Thoracic aorta (tissue), 2 donors: ENCODE measurements at places on chromosomes 11 and 22.

DNA sequence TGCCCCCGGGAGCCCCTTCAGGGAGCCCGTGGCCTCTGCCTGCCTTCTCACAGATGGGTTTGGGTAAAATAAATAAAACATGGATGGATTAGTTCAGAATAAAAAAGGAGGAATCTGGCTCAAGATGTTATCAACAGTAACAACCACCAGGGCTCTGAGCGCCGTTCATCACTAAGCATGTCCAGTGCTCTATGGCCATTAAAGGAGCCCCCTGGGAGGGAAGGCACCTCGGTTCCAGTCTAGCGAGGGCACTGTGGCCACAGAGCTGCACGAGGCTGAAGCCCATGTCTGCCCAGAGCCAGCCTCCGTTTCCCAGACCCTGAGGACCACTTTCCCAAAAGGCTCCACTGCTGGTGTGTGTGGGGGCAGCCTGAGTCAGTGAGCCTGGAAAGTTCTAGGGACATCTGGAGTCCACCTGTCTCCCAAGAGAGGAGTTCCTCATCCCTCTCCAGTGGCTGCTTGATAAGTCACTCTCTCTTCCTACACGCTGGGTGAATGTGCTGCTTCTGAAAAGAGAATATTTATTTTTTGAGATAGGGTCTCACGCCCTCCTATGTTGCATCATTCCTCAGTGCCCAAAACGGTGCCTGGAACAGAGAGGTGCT is 614.6 kb downstream of the TBC1D22A start:
- DNase-seq, result no peak

DNA sequence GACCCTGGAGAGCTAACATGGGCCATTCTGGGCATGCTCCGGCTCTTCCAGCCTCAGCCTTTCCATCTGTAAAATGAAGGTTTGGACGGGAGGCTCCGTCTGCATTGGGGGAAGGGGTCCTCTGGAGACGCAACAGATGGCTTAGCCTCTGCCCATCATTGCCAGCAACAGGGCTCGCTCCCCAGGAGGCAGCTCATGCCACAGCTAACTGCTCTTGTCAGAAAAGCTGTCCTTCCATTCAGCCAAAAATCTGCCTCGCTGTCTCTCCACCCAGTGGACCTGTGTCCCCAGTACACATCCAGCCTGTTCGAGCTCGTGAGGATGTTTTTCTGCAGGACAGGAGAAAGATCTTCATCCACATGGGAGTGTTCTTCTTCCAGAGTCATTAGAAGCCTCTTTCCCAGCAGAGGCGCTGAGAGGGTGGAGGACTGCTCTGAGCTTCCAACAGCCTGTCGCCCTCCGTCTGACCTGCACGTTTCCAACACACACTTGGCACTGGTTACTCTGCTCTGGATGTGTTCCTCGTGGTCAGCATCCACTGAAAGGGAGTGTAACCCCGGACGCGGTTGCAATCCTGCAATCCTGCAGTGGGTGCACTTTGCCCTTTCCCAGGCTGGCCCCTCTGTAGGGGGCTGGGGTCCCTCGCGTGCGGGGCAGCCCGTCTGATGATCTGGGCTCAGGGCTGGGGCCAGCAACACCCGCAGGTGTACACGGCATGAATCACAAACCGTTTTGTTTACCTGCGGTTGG is 1340.9 kb downstream of the TBC1D22A start:
- no peak for DNase-seq

DNA sequence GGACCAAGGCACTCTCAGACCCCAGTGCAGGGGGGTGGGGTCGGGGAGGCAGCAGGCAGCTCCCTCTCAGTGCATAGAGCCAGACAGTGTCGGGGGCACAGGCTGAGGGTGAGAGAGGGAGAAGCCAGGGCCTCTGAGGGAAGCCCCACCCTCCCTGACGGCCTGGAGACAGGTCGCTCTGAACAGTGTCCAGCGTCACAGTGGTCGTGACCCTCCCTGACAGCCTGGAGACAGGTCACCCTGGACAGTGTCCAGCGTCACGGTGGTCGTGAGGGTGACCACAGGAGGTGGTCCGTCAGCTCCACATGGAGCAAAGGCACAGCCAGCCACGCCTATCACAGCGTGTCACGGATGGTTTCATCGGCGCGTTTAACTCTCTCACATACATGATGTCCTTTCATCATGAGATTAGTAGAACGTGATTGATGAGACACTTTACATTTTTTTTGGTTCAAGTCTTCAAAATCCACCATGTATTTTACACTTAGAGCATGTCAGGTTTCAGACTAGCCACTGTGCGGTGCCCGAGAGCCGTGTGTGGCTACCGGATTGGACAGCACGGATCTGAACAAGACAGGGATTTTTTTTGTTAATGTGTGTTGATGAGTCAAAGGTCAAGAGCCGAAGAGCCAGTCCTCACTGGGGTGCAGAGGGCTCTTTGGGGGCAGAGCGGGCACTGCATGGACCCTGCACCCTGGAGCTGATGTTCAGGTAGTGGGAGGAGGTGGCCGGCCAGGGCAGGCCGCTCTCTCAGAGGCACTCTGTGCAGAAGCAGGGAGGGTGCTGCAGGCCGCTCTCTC is 23.9 kb upstream of the PANX2 start:
- no peak for DNase-seq

- no peak for DNase-seq
Measured at GRCh38 chr22:30190574-30190973, 56.0 kb downstream of the LIF start.

- no peak for DNase-seq
Measured at GRCh38 chr11:23497040-23497439, 636.8 kb upstream of the CCDC179 start.

DNA sequence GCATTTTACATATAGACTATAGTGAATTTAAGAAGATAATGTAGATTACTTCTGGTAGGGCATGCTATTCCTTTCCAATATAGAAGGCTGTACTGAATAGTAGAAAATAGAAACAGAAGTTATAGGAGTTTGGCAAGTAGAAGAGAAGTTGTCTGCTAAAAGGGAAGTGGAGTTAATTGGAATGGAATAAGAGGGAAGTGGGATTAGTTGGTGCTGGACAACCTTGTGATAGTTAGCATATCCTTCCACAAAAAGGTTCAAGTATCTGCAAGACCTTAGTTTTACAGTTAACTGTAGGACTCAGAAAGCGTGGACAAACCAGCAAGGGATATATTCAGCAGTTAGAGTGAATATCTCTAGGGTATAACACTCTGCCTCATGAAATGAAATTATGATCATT is 185.5 kb downstream of the SWAP70 start:
- DNase-seq, result no peak

GRCh38 chr11:31449040-31449439 is 60.4 kb downstream of the IMMP1L start:
- no peak for DNase-seq

- no peak for DNase-seq
Measured at GRCh38 chr22:17822087-17822486, 47.8 kb upstream of the BID start.

DNA sequence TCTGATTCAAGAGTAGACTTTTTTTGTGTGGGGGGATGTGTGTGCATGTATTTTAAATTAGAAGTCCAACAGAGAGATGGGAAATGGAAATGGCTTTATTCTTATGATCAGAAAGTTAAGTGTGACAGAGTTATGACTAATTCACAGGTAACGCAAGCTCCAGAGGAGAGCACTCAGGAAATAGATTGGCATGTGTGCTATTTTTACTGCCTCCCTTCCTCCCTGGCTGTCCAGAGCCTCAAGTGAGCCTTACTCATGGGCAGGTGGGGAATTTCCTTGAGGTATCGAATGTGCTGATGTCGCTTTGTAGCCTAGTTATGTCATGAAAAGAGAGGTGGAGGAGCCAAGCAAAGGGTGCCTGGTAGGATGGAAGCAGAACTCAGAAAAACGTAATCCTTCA is 70.3 kb upstream of the BDNF start:
- no peak for DNase-seq

DNA sequence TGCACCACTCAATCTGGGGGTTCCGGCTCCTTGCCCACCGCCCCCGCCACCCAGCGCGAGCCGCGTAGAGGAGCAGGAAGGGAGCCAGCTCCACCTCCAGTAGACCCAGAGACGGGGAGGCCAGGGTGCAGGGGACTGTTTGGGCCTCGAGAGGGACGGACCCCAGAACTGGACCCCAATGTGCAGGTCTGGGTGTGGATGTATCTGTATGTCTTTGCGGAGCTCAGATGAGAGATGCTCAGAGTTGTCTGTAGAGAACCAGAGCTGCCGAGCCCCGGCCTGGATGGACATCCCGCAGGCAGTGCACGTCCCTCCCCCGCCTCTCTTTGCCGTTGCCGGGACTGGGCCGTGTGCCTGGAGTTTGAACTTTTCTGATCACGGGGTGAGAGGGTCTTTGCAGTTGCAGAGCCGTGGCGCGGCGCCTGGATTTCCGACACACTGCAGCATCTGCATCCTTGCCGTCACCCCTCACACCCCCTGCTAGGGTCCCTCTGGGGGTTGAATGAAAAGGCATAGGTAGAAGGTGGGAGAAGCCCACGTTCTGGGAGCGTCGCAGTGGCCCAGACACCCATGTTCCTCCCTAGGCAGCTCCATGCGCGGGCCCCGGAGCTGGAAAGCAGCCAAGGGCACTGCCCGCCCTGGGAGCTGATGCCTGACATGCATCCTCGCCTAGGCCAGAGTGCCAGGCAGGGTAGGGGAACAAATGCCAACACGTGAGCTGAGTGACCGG is 105.2 kb downstream of the KCNQ1 start:
- DNase-seq, result no peak

DNA sequence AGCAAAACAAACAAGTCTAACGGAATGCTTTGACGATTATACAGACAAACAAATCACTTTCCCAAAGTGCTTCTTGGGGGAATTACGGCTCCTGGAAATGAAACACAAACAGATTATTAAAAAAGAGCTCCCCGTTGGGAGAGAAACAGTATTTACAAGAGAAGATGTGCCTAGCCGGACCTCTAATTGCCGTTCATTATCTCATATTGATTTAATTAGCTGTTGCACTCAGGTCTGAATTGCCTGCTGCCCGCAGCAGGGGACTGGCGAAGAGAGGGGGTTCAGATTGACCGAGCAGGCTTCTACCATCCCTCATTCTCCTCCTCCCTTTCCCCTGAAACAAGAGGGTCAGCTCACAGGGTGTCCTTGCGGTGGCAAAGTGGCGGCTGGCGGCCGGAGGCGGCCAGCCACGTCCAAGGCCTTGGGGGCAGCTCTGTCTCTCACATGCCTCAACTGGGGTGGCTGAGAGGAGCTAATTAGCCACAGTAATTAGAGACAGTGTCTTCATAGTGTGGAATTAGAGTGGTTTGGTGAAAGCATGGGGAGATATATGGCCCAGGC is 295.1 kb downstream of the MIAT start:
- DNase-seq, result no peak

GRCh38 chr11:107973641-107974040 is 35.1 kb upstream of the CUL5 start:
- DNase-seq, result no peak

DNA sequence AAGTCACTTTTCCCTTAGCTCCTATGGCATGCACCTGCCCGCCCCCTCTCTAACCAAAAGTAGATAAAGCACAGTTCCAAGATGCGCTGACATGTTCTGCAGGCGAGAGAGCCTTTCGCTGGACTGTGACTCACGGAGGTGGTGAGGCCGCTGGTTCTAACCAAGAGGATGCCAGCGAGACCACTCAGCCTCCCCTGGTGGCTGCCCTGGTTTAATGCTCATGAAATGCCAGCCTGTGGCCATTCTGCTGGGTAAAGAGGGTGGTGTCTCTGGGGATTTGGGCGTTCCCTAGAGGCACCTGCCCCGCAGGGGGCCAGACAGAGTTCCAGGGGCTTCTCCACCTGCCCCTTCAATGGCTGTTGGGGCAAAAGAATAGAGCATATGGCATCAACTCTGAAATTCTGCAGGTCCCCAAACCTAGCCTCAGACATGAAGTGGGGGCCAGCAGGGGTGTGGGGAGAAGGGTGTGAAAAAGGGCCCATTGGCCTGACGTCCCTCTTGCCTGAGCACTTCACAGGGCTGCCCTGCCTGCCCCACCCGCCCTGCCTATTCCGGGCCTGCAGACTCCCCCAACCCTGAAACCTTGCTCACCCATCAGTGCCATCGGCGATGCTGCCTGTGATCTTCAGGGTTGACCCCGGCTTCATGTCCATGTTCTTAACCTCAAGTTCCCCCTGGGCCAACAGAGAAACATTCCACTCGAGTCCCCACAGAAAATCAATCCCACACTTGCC is 8.5 kb downstream of the LGALS2 start:
- DNase-seq, result no peak

DNA sequence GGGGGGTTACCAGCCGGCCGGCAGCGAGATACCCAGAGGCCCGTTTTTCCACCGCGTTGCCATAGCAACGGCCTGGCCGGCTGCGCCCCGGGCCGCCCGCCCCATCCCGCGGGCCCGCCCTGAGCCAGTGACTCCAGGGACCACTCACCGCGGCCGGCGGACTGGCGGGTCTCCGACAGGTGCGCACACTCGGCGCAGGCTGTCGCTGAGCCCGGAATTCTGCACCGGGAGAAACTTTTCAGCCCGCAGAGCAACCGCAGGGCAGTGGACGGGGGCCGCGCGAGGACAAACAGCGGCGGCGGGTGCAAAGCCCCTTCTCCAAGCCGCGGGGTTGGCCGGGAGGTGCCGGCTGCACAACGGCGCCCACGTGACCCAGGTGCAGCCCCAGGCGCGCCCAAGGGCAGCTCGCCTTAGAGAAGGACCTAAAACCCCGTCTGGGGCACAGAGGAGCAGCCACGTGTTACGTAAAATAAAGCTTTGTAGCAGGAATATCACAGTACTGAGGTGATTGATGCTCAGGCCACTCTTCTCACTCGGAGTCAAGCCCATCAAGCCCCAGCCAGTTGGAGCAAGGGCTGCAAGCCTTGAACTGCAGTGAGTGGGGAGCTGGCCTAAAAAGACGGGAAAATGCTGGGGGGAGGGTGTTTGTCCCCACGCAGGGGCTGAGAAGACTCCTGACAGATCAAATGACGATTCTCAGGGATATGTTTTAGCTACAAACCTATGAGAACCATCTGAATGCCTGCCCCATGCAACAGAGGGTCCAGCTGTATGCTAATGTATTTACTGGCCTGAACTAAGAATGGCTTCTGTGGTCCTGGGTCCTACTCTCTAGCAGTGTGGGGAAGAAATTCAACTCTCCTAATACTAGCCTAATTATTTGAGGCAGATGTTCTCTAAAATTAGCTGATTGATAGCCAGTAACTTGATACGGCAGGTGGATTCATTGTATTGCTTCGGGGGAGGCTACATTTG is at the start of gene STK33:
STK33 (minus strand) TSS at position 294 of the 975 bp plus-strand sequence. CDS start 119,323 bp downstream, outside the sequence.
- DNase-seq, result no peak

DNA sequence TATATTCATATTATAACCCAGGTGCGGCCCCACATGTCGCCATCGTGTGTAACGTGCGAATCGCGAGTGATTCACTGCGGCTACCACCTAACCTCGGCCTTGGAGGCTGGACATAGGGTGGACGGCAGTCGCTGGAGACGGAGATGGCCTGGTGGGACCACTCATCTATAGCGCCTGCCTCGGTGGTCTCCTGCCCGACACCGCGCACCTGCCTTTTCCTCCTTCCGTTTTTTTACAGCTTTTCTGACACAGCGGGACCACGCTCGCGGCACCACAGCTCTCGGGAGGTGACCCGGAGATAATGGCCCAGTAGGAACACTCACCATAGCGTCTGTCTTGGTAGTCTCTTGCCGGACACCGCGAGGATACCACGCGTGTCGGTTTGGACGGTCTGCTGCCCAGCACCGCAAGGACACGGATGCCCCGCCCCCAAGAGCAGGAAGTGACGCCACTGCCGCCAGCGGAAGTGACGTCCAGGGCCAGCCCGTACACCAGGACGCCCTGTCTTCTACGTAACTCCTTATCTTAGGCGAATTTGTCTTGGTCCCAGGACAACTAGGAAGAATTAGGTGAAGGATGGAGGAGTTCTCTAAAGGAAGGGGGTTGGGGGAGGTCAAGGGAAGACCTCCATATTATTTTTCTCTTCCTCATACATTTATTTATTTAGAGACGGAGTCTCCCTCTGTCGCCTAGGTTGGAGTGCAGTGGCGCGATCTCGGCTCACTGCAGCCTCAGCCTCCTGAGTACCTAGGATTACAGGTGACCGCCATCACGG is 6.4 kb downstream of the SNU13 start:
- no peak for DNase-seq

- no peak for DNase-seq
Measured at GRCh38 chr11:12640926-12641849, 33.0 kb upstream of the TEAD1 start.
